ENCODE measurements at places on chromosomes 4 and X.

- no peak for DNase-seq
Measured at GRCh38 chr4:54924891-54925290, 200.5 kb downstream of the KDR start.

GRCh38 chr4:71093745-71094144 is 100.3 kb downstream of the DCK start:
- no peak for DNase-seq

DNA sequence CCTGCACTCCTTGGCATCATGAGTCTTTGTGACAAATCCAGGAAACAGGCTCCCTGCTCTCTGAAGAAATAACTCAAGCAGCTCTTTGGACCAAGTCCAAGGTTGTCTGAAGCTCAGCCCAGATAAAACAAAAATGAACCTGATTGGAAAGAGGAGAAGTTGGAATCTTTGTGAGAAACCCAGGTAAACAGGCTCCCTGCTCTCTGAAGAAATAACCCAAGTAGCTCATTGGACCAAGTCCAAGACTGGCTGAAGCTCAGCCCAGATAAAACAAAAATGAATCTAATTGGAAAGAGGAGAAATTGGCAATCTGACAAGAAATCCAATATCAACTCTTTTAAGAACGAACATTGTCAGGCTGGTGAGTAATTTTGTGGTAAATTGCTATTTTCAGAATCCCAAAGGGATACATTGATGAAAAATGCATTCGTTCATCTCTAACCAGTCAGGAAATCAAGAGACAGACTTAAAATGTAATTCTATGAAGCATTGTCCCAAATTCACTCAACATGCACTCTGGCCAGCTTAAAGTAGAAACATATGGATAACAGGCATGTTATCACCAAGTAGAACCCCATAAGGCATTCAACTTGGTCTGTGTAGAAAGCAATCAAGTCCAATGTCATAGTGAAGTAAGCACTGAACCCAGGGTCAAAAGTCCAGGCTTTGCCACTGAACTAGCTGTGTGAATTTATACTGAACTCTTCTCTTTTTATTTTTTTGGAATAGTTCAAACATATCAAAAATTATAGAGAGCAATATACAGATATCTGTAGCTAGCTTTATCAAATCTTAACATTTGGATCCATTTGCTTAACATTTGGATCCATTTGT is 16.8 kb upstream of the NFXL1 start:
- peak; percentile 91 for DNase-seq

DNA sequence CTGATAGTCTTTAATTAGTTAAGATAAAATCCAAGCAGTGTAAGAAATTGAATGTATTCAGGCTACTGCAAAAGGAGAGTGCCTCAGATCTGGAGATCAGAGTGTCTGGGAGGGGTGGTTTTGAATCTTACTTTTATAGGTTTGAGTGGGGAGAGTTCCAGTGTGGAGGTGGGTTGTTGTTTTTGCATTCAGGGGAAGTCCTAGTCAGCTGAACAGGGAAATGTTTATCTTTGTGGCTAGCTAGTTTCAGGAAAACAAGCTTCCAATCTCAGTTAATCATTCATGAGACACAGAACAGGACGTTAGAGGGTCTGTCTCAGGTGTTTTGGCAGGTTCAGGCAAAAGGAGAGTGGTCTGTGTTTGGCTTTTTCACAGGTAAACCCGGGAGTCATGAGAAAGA is 26.0 kb downstream of the ZNF81 start:
- no peak for DNase-seq

- peak; percentile 17 for DNase-seq
Measured at GRCh38 chr4:162075726-162076125, 88.1 kb downstream of the FSTL5 start.

DNA sequence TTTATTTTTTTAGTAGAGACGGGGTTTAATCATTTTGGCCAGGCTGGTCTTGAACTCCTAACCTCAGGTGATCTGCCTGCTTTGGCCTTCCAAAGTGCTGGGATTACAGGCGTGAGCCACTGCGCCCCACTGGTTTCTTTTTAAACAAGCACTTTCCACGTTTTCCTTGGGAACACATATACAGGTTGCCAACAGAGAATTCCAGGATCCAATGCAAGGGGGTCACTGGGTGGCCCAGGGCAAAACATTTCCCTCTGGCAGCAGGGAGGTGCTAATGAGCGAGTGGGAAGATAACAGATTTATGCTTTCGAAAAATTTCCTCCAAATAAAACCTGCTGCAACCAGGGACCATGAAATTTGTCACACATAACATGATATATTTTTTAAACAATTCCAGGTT is 41.1 kb downstream of the ADRA2C start:
- DNase-seq, result no peak

DNA sequence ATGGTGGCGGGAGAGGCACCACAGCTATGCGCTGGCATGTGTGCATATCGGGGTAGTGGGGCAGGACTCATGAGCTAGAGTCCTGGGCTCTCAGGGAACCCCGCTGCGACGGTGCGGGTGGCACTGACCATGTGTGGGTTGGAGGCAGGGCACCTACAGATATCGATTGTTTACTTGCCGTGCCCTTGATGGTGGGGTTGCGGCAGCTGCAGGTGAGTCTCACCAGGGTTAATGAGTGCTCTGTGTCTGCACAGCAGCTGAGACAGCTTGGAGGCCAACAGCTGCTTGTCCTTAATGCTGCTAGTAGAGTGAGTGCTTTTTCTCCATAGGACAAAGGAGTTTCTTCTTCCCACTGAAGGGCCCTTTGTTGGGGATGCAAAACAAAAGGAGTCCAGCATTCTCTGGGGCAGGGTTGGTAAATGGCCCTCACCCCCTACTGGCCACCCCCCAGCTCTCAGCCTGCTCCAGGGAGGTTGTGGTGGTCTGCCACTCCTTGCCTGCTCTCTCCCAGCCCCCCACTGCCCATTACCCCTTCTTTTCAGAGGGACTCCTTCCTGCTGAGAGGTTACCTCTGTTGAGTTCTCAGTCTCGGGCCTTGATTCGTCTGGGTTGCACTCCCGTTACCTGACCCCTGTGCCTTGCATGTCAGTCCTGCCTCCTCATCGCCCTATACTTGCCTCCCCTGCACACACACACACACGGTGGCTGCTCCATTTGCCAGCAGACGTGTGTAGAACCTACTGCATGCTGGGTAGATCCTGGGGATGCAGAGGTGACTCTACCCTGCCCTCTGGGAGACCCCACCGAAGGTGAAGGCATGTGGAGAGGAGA is 52.8 kb downstream of the TBC1D14 start:
- no peak for DNase-seq

DNA sequence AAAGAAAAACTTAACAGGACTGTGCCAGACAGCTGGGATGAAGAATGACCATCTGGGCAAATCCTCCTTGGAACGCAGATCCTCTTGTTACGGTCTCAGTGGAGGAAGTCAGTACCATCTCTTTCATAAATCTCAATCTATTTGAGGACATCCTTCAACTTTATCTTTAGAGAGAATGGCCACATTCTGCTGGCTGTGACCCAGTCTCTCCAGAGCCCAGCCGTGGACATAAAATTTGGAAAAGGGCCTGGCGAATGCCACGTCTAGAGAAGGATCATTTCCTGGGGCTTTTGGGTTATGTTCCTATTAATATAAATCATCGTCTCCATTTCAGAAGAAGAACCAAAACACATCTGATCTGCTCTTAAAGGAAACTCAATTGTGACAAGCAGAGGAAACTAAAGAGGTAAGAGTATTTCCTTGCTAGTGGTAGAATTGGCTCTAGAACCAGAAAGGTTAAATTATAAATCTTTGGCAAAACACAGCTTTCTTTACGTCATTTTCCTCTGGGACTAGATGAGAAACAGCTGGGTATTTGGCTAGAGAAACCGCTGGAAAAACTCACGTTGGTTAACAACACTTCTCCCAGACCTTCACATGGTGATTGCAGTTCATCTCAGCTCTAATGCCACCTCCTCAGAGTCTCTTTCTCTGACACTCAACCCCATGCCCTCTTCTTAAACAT is 164.7 kb downstream of the CHIC2 start:
- peak; percentile 87 for DNase-seq

DNA sequence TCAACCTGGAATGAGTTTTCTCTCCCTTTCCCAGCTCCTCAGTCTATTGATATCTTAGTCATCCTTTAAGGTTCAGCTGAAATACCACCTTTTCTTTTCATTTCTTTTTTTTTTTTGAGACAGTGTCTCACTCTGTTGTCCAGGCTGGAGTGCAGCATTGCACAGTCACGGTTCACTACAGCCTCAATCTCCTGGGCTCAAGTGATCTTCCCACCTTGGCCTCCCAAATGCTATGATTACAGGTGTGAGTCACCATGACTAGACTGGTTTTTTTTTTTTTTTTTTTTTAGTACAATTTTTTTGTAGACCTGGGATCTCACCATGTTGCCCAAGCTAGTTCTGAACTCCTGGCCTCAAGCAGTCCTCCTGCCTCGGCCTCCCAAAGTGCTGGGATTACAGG is 28.9 kb downstream of the AFF1 start:
- DNase-seq, result peak; percentile 39

GRCh38 chr4:168825975-168826374 is 184.1 kb downstream of the CBR4 start:
- DNase-seq, result peak; percentile 59

GRCh38 chr4:66376921-66377320 is 706.6 kb upstream of the EPHA5 start:
- no peak for DNase-seq

DNA sequence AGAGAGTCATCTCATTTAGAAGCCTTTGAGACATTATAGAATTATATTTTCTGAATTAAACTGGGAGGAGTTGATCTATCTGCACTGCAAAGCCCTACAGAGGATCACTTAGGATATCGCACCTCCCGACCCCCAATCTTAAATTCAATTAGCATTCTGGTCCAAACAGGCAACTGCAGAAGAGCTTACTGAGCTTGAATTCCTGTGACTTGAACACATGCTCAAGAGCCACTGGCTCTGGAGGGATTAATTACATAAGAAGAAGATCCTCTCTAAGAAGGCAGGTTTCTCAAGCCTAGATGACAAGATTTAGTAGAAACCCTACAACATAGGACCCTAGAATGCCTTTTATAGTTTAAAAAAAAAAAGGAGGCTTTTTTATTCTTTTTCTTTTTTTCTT is 548.9 kb downstream of the ARAP2 start:
- DNase-seq, result no peak

DNA sequence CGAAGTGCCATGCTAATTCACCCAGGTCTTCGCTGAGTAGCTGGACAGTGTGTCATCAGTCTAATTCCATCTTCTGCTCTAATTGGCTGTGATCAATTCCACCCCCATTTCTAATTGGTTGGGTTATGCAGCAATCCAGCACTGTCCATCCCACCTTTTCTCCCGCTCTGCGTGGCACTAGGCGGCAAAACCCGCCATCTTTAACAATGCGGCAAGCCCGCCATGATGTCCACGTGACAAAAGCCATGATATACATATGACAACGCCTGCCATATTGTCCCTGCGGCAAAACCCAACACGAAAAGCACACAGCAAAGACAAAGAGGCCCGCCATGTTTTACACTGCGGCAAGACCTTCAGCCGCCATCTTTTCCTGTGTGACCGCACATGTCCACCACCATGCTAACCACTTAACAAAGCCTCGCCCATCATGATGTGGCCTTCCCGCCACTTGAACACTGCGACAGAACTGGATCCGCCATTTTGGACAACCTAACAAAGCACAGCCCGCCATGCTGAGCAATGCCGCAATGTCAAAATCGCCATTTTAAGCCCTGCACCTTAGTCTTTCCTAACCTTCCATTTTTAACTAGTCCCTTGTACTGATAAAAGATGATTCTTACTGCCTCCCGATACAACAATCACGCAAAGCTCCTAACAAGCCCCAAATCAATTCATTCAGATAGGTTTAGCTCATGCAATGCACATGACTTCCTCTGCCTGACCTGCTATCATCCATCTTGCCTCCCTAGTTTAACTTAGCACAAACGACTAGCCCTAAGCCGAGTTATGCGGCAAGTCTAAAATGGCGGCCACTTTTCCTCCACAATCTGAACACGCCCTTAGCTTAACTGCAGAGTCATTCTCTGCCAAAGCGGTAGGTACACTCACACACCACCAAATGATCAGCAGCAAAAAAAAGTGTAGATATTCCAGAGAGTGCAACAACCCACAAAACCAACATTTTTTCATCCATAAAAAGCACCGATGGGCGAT is 288.3 kb downstream of the CHIC1 start:
- DNase-seq, result no peak
